ENCODE measurements at places on chromosomes 6 and 20. TPM values are rescaled to one million over a fixed set of nuclear protein-coding genes. Genes with fewer than 3 reads are reported as not detected.
A peak's percentile ranks its signal among the peaks of the same experiment; 100 is the strongest.

- DNase-seq: no peak
Observed at GRCh38 chr20:15031546-15032351, 694.3 kb upstream of the FLRT3 start.

DNA sequence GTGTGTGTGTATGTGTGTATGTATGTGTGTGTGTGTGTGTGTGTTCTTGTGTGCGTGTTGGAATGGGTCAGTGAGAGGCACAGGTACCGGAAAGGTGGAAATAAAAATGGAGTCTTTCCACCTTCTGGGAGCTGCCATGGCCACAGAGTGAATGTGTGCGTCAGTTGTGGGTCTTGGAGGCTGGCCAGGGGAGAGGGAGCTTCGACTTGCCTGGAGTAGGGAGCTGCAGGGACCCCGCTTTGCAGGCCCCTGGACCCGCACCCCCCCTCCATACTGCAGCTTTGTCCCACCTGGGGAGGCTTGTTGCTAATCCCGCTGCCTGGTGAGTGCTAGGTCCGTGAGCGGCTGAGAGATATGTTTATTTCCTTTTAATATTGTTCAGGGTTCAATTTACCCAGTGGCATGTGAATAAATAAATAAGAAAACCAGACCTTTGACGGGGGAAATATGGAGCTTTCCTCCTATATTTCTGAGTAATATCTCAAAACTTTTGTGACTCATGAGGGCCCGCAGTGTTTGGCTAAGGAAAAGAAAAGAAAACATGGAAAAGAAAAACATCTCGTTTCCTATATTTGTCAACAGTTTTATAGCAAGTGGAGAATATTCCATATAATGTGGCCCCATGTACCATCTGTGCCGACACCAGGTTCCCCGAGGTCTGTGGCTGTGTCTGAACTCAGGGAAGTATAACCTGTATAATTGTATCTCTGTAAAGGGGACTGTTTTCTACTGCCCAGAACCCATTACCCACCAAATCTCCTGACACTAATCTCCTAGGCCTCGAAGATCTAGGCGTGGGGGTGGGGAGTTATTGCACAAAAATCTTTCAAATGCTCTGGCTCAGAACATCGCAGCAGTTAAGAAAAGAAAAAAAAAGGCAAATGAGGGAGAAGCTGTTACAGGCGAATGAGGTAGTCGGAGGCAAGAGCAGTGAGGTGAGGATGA lies 24.6 kb upstream of the CCDC167 start:
- DNase-seq: no peak

Gene JARID2
- 21.0 TPM for total RNA-seq

- no peak for DNase-seq
Observed at GRCh38 chr6:95266537-95267258, 310.6 kb upstream of the MANEA start.

GRCh38 chr20:56897318-56897957 lies 268.3 kb downstream of the TFAP2C start:
- DNase-seq: no peak

DNA sequence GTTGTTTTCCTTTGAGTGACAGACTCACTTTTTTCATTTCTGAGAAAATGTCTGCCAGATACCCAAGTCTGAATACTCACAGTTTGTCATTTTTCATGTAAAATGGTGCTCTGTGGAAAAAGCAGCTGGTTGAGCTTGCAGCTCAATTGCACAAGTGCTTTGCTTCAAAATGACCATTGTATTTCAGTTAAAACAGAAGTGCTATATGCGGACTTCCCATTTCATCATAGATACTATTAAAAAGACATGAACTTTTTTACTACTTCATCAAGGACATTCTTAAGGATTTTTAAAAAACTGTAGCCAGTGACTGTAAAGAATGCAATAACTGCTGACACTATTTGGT lies 61.5 kb downstream of the KCNS1 start:
- peak; percentile 39 for DNase-seq

GRCh38 chr6:26241033-26241895 lies 123.7 kb upstream of the BTN3A2 start:
- no peak for DNase-seq

Gene LPA
- not detected for total RNA-seq

DNA sequence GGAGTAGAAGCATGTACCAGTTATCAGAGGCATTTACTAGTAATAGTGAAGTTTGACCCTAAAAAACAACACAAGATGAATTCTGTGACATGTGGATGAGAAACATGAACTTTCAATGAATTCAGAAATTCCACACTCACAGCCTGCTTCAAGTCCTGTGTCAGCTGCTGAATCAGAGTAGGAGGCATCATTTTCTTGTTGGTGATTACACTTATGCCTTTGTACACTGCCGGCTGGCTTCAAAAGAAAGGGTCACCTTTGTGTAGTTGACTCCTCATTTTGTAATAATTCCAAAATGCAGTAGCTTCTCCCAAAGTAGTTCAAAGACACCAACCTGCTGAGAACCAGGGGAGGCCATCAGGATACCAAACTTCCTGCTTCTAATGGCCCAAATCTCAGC lies 165.5 kb downstream of the BACH2 start:
- no peak for DNase-seq

- no peak for DNase-seq
Observed at GRCh38 chr6:170156448-170157375, 134.2 kb downstream of the DLL1 start.

DNA sequence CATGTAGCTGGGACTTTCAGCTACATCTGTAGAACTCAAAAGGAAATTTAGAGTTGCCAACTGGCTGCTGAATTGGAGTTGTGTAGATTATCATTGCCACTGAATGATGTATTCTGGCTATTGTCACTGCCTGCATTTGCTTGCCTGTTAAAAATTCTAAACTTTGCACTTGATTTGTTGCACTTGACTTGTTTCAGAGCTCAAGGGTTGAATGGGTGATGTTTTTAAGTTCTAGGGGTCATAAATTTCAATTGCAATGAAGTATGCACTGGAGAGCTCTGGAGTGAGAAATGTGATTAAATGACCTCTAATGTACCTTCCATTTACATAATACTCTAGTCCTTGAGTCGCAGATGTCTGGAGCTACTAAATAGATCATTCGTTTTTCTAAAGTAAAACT lies 102.4 kb downstream of the TNFRSF21 start:
- DNase-seq: no peak

Gene ACTL10
- 5.1 TPM for total RNA-seq

GRCh38 chr6:31829633-31830283 lies 2.2 kb downstream of the HSPA1B start:
- DNase-seq: peak; percentile 74

DNA sequence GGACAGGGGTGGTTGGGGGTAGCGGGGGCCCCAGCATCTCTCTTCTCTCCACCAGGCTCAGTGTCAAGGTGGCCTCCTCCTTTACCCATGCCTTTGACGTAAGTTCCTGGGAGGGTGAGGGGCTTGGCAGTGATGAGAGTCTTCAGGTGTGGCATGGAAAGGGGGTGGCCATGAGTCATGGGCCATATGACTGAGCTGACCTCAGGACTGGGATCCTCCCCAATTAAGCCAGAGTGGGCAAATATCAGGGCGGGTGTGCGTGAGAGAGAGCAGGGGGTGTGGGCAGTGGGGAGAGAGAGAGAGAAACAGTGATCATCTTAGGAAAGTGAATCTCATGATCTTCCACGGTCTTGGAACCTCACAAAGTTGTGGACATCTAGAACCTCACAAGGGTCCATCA lies 8.2 kb upstream of the BPIFB4 start:
- DNase-seq: no peak

Gene RIPPLY2
- total RNA-seq: not detected

Gene KHDRBS2
- 7.6 TPM for total RNA-seq

GRCh38 chr6:18021166-18021850 lies 33.9 kb upstream of the KIF13A start:
- DNase-seq: no peak
